Urinary bladder (tissue), 4 donors: ENCODE measurements at places on chromosomes 11 and 22. TPM values are rescaled to one million over a fixed set of nuclear protein-coding genes. Genes with fewer than 3 reads are reported as not detected.

The MPZL3 gene
- 4.7 TPM for total RNA-seq

The CECR2 gene
- 2.4 TPM for total RNA-seq

The OR52H1 gene
- 2.2 TPM for total RNA-seq

The MTA2 gene
- 75.2 TPM for total RNA-seq

The CRYBB2 gene
- not detected for total RNA-seq

The OLFML1 gene
- 48.0 TPM for total RNA-seq

The PRDX5 gene
- 69.0 TPM for total RNA-seq

The C11orf42 gene
- not detected for total RNA-seq

The PHOX2A gene
- total RNA-seq: 0.90 TPM

The KIRREL3 gene
- 1.0 TPM for total RNA-seq

The OR52M1 gene
- total RNA-seq: not detected

The KCNQ1OT1 gene
- total RNA-seq: 24.7 TPM

The LDHAL6A gene
- not detected for total RNA-seq

- no peak for DNase-seq
Measured at GRCh38 chr11:104152941-104153505, 10.9 kb downstream of the PDGFD start.

DNA sequence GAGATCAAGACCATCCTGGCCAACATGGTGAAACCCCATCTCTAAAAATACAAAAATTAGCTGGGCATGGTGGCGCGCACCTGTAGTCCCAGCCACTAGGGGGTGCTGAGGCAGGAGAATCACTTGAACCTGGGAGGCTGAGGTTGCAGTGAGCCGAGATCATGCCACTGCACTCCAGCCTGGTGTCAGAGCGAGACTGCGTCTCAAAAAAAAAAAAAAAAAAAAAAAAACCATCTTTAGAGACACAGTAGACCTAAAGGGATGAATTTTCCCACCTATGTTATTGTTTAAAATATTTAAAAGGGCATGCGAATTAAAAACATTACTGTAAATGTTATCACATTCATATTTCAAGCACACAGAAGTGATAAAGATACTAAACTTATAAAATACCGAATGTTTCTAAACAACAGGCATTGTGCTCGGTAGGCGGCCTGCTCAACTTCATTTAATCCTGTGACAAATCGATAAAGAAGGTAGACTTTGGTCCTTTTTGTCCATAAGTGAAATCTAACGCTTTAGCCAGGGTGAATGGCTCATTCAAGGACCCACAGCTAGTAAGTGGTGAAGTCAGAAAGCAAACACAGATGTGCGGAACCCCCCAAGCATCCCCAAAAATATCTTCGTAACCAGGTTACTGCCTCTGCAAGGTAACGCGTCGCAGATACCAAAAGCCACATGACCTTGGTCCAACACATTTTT is 16.1 kb downstream of the NCAPD3 start:
- DNase-seq: no peak

DNA sequence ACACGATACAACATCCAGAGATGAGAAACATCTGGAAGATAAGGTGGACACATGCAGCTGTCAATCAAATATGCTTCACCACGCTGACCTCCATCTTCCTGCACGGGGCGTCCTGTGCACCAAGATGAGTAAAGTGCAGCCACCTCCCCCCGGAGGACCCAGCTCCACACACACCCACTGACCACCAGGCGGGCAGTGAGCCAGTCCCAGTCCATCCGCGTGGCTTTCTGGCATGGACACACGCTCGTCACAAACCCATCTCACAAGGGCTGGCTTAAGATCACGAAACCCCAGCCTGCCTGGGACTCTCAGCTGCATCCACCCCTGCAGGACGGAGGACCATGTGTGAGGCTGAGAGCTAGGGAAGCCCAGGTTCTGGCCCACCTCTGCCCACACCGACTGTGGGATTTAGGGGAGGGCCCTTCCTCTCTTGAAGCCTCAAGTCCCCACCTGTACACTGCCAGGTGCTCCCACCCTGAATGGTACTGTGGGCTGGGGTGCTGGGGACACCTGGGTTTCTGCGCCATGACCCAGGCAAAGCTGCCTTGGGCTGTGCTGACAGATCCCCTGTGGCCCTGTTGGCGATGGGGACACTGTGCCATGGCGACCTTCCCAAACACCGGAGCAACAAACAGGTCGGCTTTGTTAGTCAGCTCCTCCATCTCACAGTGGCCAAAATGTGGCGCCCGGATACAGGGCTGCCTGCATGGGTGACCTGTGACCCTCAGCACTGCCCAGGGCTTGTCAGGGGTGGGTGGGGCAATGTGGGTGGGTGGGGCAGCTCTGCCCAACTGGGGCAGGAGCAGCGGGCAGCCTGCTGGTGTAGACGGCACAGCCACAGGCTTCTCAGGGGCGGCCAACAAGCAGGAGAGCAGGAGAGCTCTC is 629.0 kb downstream of the TBC1D22A start:
- DNase-seq: no peak

GRCh38 chr11:28820296-28820989 is 712.3 kb downstream of the METTL15 start:
- DNase-seq: no peak

DNA sequence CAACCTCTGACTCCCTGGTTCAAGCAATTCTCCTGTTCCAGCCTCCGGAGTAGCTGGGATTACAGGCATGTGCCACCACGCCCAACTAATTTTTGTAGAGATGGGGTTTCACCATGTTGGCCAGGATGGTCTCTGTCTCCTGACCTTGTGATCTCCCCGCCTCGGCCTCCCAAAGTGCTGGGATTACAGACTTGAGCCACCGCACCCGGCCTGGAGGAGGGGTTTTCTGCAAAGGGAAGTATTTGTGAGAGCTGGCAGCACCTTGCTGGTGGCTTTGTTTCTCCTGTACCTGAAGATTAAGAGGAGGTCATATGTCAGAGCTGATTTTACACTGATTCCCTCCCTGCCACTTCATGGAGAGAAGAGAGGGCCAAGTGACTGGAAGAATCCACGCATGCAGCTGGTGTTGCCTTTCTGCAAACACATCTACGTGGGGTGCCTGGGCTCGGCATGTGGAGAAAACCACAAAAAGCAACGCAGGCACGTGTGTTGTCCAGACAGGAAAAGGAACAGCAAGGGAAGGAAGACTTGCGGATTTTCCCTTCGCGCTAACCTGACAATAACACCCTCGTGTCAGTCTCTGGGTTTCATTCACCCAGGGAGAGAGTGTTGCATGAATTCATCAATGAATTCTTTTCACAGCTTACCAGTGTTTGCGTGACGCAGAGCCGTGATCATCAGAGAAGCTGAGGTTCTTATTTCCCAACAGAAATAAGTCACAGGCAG is 61.9 kb downstream of the TSPAN18 start:
- no peak for DNase-seq

DNA sequence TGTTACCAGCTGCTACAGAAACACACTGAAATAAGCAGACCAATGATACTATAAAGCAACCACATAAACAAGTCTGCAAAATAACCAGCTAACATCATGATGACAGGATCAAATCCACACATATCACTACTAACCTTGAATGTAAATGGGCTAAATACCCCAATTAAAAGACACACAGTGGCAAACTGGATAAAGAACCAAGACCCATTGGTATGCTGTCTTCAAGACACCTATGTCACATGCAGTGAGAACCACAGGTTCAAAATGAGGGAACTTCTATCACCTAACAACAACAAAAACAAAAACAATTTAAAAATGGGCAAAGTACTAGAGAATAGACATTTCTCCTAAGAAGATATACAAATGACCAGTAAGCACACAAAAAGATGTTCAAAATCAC is 89.9 kb downstream of the ARHGAP32 start:
- no peak for DNase-seq

DNA sequence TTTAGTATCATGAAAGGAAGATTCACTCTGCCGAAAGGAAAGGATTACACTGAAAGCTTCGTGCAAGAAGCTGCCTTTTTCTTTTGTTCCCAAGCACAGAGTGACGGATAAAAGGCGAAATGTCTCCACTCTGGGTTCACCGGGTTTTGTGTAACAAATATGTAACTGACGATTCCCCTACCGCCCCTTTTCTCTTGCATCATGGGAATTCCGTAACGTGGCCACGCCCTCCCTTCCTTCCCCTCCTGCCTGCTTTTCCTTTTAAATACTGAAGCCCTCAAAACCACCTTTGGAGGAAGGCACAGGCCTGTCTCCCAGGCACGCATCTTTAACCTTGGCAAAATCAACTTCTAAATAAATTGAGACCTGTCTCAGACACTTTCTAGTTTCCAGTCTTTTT is 16.4 kb upstream of the TESMIN start:
- no peak for DNase-seq

- DNase-seq: no peak
Measured at GRCh38 chr11:83818349-83818748, 532.2 kb upstream of the CCDC90B start.

DNA sequence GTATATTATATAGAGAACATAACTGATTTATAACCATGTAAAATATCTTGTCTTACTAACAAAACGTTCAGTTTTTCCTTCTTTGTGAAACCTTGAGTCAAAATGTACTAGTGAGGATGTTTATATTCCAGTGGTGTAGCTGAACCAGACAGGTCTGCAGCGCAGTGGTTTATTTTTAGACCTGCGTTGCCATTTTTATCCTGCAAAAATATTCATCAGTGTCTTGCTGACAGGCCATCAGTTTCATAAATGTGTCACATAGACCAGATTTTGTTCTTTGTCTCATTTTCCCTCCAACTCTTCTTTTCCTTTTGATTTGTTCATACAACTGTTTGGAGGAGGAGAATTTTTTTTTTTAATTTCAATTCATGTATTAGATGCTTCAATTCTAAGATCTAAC is 43.1 kb downstream of the HSD17B12 start:
- DNase-seq: no peak

DNA sequence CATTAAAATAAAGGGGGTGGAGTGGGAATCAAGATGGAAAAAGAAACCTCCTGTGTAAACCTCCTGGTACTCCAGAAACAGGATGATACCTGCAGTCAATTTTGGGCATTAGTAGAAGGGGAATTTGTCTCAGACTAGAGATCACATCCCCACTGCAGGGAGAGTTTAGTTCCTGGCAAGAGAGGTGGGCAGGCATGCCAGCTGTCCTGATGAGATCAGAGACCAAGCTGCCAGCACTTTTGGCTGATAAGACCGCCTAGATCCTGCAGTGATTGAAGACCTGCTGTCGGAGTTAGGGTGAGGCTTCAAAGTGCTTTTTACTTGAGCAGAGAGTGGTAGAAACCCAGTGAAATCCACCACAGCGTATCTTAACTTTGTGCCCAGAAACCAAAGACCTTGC is 29.7 kb upstream of the NELL1 start:
- no peak for DNase-seq

GRCh38 chr11:80773919-80774318 is 1333.1 kb upstream of the TENM4 start:
- DNase-seq: no peak

DNA sequence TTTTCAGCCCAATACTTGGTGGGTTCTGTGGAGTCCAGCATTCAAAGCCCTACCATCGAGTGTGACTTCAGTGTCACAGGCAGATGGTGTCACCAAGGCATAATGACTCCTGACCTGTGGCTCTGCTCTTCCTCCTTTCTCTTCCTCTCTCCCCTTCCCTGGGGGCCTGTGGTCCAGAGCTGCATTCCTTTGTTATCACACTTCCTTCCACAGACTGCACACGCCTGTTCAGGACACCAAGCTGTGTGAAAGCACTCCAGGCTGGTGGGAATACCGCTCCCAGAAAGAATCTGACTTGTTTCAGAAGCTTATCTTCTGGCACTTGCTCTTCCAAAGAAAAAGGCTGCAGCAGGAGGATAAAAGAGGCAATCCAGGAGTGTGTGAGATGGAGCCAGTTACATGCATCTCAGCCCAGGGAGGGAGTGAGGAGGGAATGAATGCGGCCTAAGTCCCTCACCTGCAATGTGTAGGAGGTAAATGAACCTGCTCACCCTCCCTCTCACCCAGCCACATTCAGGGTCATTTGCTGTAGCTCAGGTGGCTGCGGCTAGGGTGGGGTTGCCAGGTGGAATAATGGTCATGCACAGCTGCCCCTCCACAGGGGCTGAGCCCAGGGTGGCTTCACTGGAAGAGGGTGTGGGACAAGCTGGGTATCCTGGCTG is 79.3 kb downstream of the ADAMTS15 start:
- no peak for DNase-seq

DNA sequence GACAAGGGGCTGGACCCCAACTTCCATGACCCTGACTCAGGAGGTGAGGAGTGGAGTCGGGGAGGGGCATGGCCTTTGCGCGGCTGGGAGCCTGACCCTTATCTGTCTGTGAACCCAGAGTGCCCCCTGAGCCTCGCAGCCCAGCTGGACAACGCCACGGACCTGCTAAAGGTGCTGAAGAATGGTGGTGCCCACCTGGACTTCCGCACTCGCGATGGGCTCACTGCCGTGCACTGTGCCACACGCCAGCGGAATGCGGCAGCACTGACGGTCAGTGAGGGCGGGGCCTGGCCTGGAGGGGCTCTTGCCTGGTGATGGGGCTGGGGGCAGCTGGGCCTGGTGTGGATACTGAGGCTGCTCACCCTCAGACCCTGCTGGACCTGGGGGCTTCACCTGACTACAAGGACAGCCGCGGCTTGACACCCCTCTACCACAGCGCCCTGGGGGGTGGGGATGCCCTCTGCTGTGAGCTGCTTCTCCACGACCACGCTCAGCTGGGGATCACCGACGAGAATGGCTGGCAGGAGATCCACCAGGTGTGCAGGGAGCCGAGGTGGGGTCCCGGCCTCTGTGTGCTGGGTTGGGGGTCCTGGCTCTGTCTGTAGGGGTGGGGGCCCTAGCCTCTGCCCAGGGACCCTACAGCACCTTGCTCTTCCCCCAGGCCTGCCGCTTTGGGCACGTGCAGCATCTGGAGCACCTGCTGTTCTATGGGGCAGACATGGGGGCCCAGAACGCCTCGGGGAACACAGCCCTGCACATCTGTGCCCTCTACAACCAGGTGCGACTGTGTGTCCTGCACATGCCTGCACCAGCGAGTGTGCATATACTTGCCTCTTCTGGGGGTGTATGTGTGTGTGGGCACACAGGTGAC is 6.3 kb downstream of the SHANK3 start:
- no peak for DNase-seq

DNA sequence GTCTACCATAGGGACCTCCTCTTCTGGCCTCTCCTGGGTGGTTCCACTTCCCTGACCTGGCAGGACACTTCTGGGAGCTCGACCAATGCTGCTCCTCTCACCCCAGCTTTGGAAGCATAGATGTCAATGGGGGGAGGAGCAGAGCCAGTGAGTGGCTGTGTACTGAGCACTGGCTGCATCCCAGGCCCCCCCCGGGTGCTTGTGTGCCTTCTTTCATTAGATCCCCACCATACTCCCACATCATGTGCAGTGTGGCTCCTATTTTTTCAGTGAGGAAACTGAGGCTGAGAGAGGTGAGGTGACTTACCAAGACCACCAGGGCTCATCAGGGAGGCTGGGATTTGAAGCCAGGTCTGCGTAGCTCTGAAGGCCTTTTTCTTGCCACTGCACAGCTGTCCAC is 44.3 kb downstream of the LRRC32 start:
- DNase-seq: no peak

DNA sequence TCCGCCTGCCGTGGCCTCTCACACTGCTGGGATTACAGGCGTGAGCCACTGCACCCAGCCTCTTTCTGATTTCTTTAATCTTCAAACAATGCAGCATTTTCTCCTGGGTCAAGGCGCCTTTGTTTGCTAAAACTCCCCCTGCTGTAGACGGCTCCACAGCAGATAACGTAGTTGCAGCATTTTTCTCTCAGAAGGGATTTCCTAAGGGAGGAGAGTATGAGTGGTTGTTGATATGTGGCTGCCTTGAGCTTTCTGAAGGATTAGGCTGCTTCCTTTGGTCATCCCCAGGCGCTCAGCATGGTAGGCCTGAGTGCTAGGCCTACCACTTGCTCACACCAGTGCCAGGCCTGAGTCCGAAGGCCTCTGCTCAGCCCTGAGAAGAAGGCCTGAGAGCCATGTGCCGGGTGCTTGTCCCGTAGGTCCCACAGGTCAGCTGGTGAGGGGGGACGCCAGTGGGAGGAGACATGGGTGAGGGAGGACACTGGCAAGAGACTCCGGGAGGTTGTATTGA is 18.1 kb downstream of the SMARCB1 start:
- DNase-seq: no peak
